ENCODE measurements at places on chromosomes 1 and 21.

GRCh38 chr1:37098237-37098636 is 63.9 kb upstream of the GRIK3 start:
- no peak for DNase-seq

GRCh38 chr1:2544093-2544874 is 11.9 kb upstream of the TNFRSF14 start:
- DNase-seq = peak; percentile 36

GRCh38 chr1:37146071-37146470 is 111.8 kb upstream of the GRIK3 start:
- no peak for DNase-seq

GRCh38 chr1:18203645-18204044 is 96.0 kb downstream of the IGSF21 start:
- DNase-seq = no peak

DNA sequence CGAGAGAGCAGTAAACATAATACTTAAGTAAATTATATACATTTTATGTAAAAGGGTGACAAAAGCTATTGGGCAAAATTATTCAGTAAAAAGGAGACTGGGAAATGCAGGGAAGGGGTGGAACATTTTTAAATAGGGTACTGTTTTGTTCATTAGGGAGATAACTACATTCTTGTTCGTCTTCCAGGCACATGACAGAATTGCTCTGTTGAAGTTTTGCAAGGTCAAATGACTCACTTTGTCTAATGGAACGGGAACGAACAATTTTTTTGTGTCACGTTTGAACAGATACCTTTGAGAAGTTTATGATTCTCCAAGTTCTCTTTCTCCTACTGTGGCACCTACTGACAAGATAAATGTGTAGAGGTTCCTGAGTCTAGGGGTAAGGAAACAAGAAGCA is 382.3 kb upstream of the ZRANB2 start:
- no peak for DNase-seq

DNA sequence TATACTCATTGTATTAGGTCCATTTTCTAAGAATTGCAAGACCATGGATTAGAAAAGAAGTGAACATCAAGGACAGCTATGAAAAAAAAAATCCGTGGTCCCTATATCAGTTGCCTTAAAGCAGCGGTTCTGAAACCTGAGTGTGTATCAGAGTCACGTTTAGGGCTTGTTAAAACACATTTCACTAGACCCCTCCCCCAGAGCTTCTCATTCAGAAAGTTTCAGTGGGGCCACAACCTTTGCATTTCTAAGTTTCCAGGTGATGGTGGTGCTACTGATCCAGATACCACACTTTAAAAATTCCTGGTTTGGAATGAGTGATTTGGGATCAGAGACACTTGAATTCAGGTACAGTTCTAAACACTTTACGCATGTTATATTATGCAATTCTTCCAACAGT is 96.1 kb upstream of the PRMT6 start:
- no peak for DNase-seq

DNA sequence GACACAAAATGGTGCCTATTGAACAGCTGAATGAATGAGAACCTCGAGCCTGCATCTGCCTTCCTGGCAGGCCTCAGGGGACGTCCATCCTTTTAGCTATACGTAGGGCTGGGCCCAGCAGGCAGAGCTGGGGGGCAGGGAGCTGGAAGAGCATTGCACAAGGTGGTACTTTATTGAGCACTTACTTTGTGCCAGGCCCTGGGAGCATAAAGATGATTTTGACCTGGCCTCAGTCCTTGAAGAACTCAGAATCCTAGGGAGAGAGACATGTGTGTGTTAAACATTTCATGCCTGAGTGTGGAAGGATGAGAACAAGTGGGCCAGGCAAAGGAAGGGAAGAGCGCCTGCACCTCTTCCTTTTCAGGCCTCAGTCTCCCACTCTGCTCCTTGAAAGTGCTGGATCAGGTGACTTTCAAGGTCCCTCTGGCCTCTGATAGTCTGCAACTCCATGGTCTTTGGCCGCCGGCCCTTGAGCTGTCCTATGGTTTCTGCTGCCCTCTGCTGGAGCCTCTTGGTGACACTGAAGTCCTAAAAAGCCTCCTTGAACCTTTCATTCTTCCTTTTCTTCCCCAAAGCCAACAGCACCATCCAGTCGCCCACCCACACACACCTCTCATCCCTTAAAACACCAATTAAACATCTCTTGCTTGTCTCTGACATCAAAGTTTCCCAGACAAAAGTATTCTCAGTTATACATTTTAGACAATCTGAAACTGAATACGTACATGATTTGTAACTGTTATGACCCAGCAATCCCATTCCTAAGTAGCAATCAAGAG is 3.5 kb upstream of the PEAR1 start:
- DNase-seq = peak; percentile 62

- DNase-seq = no peak
These were observed 3.0 kb upstream of the TMCC2 start for GRCh38 chr1:205224736-205225135.

DNA sequence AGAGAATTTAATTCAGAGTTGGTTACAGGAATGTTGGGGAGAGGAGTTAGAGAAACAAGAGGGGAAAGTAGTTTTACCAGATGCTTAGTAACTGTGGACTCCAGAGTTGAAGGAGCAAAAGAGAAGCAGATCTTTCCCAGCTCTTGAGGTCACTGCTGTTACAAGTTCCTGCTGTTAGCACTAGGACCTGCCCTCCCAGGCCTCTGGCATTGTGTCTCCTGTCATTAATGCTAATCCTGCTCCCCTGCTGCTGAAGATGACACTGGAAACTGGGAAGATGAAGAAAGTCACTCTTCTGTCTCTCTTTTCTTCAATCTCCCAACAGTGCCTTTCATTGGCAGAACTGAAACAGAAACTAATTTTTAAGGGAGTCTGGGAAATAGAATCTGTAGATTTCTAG is 845.6 kb downstream of the ADGRL2 start:
- no peak for DNase-seq

DNA sequence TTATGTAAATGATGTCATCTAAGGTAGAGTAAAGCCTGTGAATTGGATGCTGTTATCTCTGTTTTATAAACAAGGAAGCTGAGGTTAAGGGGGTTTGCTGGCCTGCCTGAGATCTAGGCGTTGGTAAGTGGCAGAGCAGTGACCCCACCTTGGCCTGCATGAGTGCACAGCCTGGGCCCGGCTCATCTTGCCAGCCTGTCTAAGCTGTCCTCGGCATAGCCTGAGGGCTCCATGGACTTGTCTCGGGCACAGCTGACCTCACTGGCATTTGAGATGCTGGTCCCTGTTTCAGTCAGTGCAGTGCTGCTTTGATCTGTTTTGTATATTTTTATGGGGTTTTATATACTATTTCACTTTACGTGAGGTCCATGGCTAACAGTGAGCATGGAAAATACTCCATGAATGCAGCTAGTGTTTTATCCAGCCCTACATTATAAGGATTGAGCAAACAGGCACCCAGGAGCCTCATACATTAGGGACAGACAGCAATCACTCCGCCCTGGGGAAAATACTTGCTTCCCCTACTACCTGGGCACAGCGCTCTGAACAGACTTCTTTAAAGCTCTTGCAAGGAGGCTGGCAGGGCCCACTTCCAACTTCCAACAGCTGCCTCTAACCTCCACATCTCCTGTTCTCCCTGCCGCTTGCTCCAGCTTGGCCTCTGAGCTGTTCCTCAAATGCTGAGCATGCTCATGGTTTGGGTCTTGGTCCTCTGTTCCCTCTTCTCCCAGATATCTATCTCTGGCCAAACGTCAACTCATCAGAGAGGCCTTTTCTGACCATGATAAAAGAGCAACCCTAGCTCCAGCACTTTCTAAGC is 150.6 kb upstream of the HMGB4 start:
- DNase-seq = no peak

GRCh38 chr1:174967845-174968705 is 31.7 kb upstream of the CACYBP start:
- no peak for DNase-seq

- DNase-seq = no peak
These were observed 49.1 kb downstream of the TRPM2 start for GRCh38 chr21:44402323-44403105.

- DNase-seq = no peak
These were observed 92.1 kb downstream of the PTPRC start for GRCh38 chr1:198730952-198731351.

GRCh38 chr1:12127206-12127810 is 39.5 kb upstream of the TNFRSF1B start:
- DNase-seq = no peak

DNA sequence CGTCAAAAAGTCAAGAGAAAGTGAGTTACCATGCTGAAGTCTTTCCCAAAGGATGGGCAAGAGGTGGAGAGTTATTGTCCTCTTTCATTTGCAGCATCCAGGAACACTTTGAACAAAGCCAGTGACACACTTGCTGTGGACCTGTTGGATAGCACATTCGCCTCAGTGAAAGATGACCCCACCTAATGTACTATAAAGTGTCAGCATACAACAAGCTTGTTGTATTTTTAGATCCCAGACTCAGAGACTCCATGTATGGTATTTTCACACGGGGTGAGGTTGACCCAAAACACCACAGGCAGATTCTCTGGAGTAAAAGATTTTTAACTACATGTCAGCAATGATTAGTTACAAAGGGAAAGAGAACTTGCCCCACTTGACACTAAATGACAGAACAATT is 273.8 kb downstream of the PTBP2 start:
- DNase-seq = no peak

- no peak for DNase-seq
These were observed 75.0 kb downstream of the RWDD3 start for GRCh38 chr1:95309031-95309471.

DNA sequence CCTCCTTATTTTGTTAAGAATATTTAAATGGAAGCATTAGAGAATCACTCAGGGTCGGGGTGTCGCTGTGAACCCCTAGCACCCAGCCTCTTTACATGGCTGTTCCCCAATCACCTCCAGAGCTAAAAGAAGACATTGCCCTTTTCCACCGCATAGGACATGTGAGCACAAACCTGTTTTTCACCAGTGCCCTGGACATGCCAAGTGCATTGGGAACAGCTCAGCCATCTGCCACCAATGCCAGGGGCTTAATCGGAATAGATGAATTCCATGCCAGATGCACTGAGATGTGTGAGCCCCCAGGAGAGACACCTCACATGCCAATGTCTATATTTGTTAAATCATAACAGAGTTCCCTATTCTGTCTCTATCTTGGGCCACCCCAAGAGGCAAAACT is 33.3 kb downstream of the EIF2D start:
- DNase-seq = no peak

All from large intestine (tissue), 12 donors.